ENCODE measurements at places on chromosomes 16 and 17.

DNA sequence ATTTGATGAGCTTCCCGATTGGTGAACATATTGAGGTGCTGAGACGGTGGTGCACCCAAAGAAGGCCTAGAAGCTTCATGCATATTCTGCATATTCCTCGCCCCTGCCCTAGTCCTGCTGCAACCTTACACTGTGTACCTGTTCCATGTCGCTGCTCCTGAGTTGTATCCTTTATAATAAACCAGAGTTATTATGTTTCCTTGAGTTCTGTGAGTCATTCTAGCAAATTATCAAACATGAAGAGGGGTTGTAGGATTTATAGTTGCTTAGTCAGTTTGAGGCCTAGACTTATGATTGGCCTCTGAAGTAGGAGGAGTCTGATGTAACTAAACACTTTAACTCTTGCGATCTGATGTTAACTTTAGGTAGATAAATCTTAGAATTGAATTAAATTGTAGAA is 436.8 kb downstream of the CA10 start:
- DNase-seq, result no peak

GRCh38 chr16:53131050-53131362 is 76.2 kb downstream of the CHD9 start:
- DNase-seq, result no peak

DNA sequence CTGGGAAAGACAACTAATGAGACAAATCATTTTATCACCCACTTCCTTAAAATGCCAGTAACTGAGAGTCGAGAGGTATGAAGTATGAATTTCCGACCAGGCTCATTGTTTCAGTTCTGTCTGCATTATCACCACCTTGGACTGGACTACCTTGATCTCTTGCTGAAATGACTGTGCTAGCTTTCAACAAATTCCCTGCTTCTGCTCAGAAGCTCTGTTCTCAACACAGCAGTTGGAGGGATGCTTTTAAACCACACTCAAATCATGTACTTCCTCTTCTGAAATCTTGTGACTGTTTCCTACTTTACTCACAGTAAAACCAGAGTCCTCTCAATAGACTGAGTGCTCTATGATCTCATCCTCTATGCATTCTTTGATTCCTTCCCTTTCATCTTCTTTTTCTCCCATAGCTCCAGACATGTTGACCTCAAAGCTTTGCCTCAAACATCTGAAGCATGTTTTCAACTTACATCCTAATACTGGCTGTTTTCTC is 195.8 kb downstream of the KCNJ2 start:
- DNase-seq, result peak; percentile 62

GRCh38 chr17:55263569-55264277 is 1.0 kb upstream of the HLF start:
- no peak for DNase-seq

- no peak for DNase-seq
Measured at GRCh38 chr17:55463600-55463999, 42.0 kb upstream of the MMD start.

GRCh38 chr17:76544546-76545365 is 4.9 kb downstream of the PRCD start:
- no peak for DNase-seq

DNA sequence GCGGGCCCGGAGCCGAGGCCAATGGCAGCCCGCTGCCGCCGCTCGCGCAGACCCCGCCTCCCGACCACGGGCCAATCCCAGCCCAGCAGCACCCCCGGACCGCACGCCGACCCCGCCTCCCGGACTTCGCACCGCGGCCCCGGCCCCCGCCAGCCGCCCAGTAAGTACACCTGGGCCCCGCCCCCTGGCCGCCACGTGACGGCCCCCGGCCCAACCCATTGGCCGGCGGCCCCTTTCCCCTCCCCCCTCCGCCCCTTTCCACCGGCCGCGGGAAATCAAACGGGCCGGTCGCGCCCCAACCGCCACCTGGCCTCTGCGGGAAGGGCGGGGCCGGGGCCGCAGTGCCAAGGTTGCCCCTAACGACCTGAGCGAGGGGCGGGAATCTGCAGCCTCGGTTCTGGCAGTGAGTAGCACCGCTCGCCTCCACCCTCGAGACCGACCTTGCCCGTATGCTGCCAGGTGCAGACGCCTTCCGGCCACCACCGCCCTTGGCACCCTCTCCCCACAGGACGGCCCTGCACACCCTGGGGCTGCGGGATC is at the start of gene YBX2:
Gene YBX2 (minus strand): TSS at position 26 of the 540 bp plus-strand sequence. CDS start 139 bp downstream, outside the sequence.
- no peak for DNase-seq

- no peak for DNase-seq
Measured at GRCh38 chr17:66371561-66371960, 69.1 kb downstream of the PRKCA start.

- DNase-seq, result peak; percentile 99
Measured at GRCh38 chr17:50064253-50065001, 8.5 kb downstream of the ITGA3 start.

DNA sequence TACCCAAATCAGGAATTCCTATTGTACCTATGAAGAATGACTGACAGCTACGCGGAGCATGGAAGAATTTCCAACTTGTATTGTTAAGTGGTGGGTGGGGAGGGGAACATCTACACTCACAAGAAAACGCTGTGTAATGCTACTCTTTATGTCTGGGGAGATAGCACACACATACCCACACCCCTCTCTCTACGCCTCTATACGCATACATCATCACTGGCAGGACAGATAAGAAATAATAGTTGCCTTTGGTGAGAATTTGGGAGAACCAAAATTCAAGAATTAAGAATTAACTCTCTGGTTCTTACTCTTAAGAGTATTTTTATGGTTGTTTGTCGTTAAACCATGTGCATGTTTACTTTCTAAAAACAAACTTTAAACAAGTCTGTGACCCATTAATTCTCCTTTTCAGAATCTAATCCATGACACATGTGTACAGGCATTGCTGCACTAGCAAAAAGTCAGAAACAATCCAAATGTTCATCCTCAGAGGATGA is 33.9 kb downstream of the CREBBP start:
- DNase-seq, result no peak

DNA sequence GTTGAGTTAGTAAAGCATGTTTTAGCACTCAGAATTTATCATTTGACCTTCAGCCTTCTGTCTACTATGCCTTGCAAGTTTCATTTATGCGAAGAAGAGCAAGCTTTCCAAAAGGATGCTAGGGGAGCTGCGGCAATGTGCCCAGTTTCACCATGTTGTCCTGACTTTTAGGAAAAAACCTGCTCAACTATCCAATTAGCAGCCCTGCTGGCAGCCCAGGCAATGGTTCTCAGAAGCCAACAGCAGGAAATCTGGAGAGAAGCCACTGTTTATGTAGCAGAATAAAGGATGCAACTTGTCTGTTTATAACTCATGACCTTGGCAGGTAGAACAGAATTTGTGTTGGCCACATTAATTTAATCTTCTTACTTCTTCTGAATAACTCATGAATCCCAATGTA is 230.8 kb downstream of the ABCC12 start:
- no peak for DNase-seq

DNA sequence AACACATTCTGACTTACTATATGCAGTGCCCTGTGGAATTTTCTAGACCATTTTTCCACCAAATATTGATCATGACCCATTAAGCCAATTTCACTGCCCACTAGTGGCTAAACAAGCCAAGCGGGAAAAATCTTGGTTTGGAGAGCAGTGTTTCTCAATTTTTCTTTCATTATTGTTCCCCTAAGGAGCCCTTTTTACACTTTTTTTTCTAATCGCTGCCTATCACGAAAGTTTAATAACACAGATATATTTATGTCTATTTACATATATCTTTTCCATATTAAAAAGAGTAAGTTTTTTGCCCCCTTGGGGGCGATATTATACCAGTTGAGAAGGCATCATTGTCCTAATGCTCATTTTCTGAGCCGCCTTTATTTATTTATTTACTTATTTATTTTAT is 10.8 kb upstream of the TLCD3B start:
- peak; percentile 40 for DNase-seq

DNA sequence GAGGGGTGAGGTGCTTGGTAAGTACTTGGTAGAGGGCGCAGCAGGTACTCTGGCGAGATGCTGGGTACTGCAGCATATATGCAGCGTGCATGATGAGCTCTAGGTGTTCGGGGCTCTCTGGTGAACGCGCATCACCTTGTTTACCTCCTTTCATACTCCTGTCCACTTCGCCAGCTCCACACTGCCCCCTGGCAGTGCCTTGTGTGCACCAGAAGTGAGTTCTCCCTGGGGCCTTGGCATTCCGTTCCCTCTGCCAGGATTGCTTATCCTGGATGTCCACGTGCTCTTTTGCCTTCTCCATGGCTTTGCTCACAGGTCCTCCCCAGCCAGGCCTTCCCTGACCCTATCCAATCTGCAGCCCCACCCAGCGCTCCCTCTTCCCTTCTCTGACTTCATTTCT is 154.2 kb downstream of the MRM1 start:
- DNase-seq, result no peak

GRCh38 chr17:28488533-28489276 is 15.3 kb downstream of the SLC13A2 start:
- no peak for DNase-seq

- no peak for DNase-seq
Measured at GRCh38 chr16:81445966-81446906, 1.6 kb downstream of the CMIP start.

DNA sequence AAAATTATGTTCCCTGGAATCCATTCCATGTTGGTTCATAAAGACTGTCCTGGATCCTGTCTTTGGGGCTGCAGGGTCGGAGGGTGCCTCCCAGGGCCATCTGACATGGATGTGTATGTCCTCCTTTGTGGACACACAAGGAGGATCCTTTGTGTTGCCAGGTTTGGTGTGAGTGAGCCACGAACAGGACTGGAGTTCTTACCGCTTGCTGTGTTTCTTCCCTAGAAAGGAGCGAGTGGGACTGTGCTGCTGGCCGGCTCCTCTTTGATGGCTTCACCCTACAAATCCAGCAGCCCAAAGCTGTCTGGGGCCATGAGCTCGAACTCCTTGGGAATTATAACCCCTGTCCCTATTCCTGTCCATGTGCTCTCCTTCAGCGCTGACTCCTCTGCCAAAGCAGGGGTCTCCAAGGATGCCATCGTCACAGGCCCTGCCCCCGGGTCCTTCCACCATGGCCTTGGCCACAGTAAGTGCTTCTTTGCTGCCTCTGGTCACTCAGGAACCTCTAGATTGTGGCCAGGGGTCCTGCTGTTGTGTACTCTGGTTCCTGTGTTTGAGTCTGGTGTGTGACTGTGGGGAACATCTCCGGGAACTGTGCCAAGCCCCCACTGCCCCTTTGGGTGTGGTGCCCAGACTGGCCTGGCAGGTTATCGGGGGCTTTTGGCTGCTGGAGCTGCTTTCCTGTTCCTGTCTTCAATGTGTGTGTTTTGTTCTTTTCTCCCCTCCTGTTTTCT is 29.5 kb downstream of the UBN1 start:
- DNase-seq, result no peak

DNA sequence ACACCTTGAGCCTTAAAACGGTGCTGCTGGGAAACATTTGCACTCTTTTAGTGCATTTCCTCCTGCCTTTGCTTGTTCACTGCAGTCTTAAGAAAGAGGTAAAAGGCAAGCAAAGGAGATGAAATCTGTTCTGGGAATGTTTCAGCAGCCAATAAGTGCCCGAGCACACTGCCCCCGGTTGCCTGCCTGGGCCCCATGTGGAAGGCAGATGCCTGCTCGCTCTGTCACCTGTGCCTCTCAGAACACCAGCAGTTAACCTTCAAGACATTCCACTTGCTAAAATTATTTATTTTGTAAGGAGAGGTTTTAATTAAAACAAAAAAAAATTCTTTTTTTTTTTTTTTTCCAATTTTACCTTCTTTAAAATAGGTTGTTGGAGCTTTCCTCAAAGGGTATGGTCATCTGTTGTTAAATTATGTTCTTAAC is 4.4 kb downstream of the SOX9 start:
- DNase-seq, result no peak

DNA sequence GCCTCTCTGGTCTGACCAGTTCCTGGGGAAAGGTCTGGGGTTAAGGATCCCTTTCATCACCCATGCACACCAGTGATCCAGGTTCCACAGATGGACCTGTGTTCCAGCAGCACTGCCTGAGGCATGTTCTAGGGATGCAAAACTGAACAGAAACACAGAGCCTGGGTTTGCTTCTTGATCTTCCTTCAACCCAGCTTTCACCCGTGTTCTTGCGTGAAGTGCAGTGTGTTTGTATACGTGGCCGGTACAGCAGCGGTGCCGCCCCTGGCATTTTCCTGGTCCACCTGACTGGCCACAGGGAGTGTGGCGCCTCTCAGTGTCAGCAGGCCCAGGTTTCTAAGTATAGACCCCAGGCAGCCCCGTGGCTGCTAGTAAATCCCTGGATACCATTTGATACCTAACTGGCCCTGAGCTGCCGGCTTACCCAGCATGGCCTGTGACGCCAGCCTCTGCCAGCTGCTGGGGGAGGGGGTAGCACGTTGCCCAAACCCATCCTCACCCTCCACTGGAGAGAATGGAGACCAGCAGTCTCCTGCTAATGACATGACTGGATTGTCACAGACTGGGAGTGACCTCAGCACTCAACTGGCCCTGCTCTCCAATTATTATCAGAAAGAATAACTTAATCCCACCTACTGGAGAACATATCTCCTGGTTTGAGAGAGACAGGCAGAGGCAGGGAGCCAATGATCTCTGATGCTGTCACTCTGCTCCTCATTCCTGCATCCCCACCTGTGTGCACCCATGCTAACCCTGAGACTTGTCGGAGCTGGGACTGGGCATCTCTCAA is 59.2 kb upstream of the LGALS9 start:
- no peak for DNase-seq

GRCh38 chr16:865026-865425 is 64.5 kb upstream of the GNG13 start:
- DNase-seq, result no peak
